ENCODE measurements at places on chromosomes 3 and 15. TPM values are rescaled to one million over a fixed set of nuclear protein-coding genes. Genes with fewer than 3 reads are reported as not detected.
A peak's percentile ranks its signal among the peaks of the same experiment; 100 is the strongest.

DNAJA4 gene
- total RNA-seq: 115 TPM

C15orf62 gene
- 0.30 TPM for total RNA-seq

GRCh38 chr15:71610728-71611552, 199.4 kb upstream of the NR2E3 start:
- H3K4me3 ChIP-seq: no peak overlapping the region
- no peaks in the 10 kb centered on the region for H3K36me3 ChIP-seq
- peaks cover 27% of the 10 kb centered on the region for H3K4me1 ChIP-seq
- H3K27ac ChIP-seq: peak overlapping the region; percentile 29
- H3K27me3 ChIP-seq: no peaks in the 10 kb centered on the region
- no peak for DNase-seq

GRCh38 chr3:53089511-53089910, 40.7 kb downstream of the RFT1 start:
- no peaks in the 10 kb centered on the region for H3K27me3 ChIP-seq
- peaks cover 66% of the 10 kb centered on the region for H3K4me1 ChIP-seq
- peak overlapping the region; percentile 81 for H3K27ac ChIP-seq
- peak; percentile 74 for DNase-seq
- H3K36me3 ChIP-seq: peaks cover 37% of the 10 kb centered on the region

DNA sequence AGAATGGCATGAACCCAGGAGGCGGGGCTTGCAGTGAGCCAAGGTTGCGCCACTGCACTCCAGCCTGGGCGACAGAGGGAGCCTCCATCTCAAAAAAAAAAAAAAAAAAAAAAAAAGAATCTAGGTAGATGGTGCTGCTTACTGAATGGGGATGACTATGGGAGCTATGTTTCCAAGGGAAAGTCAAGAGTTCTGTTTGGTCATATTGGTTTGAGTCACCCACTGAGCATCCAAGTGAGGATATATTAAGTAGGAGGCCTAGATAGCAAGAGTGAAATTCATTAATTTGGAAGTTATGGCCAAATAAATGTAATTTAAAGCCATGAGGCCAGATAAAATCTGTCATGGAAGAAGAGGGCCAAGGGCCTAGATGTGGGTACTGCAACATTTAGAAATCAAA, 9.0 kb upstream of the UACA start:
- H3K27me3 ChIP-seq: no peaks in the 10 kb centered on the region
- H3K36me3 ChIP-seq: no peaks in the 10 kb centered on the region
- no peak overlapping the region for H3K27ac ChIP-seq

AADACL2 gene
- total RNA-seq: not detected
